ENCODE measurements at places on chromosomes 16 and 17. TPM values are rescaled to one million over a fixed set of nuclear protein-coding genes. Genes with fewer than 3 reads are reported as not detected.
A peak's percentile ranks its signal among the peaks of the same experiment; 100 is the strongest.

- peaks cover 16% of the 10 kb centered on the region for H3K4me1 ChIP-seq
- no peak overlapping the region for H3K4me3 ChIP-seq
- H3K36me3 ChIP-seq, result peaks cover 15% of the 10 kb centered on the region
- peak; percentile 35 for DNase-seq
- peaks cover 16% of the 10 kb centered on the region for H3K27me3 ChIP-seq
- no peak overlapping the region for H3K27ac ChIP-seq
Observed at GRCh38 chr16:10178080-10178479, 4.1 kb downstream of the GRIN2A start.

DNA sequence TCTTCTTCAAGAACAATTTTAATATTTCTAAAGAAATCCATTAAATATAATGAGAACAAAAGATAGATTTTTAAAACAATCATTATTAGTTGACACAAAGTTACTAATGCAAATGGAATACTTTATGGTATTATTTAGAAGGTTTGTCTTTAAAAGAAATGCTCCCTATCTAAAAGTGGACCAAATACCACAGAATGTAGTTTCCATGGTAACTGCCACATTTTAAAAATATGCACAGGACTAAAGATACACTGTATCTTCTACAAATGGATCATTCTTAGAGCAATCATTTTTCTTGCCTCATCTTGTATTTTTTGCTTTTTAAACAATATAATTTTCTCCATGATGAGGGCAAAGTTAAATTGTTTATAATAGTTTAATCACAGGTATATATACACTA is 296.0 kb downstream of the CEP112 start:
- no peak overlapping the region for H3K4me3 ChIP-seq
- no peak overlapping the region for H3K27ac ChIP-seq
- H3K27me3 ChIP-seq, result no peaks in the 10 kb centered on the region
- peaks cover 7% of the 10 kb centered on the region for H3K4me1 ChIP-seq
- H3K36me3 ChIP-seq, result no peaks in the 10 kb centered on the region

KRT20 gene
- total RNA-seq, result not detected

GRCh38 chr17:39667945-39668924 is at the start of gene PNMT:
Gene PNMT, plus strand, starts transcription at chr17:39668453. Its CDS starts 23 bp downstream, at chr17:39668476.
- 0 out of 2 replicates have a peak within 1 kb of the TSS, but pooled peaks have one; percentile 9 for H3K4me3 ChIP-seq
- peaks cover 47% of the 10 kb centered on the region for H3K27me3 ChIP-seq
- H3K27ac ChIP-seq, result no peak within 1 kb of the TSS
- no peaks in the 10 kb centered on the region for H3K36me3 ChIP-seq
- no peak for DNase-seq

GRCh38 chr17:1995907-1996799 is 29.0 kb downstream of the RTN4RL1 start:
- H3K4me1 ChIP-seq, result peaks cover 21% of the 10 kb centered on the region
- no peak for DNase-seq
- H3K27ac ChIP-seq, result no peak overlapping the region
- H3K36me3 ChIP-seq, result no peaks in the 10 kb centered on the region
- H3K27me3 ChIP-seq, result peaks cover 13% of the 10 kb centered on the region
- H3K4me3 ChIP-seq, result no peak overlapping the region

Measured in HFFc6 (cell line).